ENCODE measurements at places on chromosomes 11 and 22.

- no peak for DNase-seq
These were observed 13.6 kb downstream of the C2CD3 start for GRCh38 chr11:74157169-74157568.

- DNase-seq = no peak
These were observed 961 bp downstream of the SUSD2 start for GRCh38 chr22:24181996-24182899.

DNA sequence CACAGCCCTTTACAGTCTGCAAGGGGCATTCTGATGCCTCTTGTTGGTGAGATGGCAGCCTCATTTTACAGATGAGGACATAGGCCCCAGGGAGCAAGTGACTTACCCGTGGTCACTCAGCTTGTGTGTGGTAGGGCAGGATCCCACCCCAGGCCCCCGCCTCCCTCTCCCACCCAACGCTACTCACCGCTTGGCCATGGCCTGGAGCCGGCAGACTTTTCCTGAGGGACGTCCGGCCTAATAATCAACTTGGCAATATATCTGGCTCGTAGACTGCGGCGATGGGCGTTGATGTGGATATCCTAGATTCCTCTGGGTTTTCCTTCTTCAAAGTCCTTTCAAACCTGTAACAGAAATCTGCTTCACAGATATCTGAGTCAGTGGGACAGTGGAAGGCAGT lies 57.1 kb downstream of the ARHGAP8 start:
- no peak for DNase-seq

GRCh38 chr22:45680932-45681700 lies 9.5 kb downstream of the ATXN10 start:
- no peak for DNase-seq

- no peak for DNase-seq
These were observed 54.9 kb downstream of the ENDOD1 start for GRCh38 chr11:95144313-95145235.

GRCh38 chr11:111698852-111699559 lies 67.2 kb downstream of the PPP2R1B start:
- no peak for DNase-seq
